Stimulated activated CD4-positive, alpha-beta T cell treated with anti-CD3 and anti-CD28 coated beads, TNF-alpha, amount 100 ng/mL, for 4 hours (primary cell): ENCODE measurements at places on chromosomes 5 and 9.

DNA sequence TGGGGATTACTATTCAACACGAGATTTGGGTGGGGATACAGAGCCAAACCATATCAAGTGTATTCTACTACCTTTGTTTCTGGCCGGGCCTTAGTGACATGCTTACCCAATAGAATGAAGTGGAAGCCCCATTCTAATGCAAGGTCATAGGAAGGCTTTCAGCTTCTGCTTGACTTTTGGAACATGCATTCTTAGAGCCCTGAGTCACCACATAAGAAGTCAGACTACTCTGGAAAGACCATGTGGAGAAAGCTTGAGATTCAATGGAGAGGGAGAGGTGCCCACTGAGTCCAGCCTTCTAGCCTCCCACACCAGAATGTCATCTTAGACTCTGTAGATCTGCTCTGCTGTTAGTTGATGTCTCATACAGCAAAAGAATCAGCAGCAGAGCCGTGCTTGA is 155.7 kb upstream of the FBN2 start:
- no peak for DNase-seq

DNA sequence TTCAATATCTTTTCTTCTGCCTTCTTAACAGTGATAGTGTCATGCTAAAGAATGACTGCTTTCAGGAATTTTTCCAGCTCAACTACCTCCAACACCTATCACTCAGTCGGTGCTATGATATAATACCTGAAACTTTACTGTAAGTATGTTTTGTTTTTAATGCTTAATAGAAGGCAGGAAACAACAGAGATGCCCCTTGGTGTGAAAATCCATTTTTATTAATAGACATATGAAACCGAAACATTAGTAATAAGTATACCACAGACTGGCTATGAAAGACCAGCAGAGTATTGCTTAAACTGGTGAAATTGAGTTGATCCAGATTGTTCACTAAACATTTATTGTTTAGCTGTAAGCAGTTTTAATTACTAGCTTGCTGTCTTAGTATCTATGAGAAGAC is 25.2 kb downstream of the SKP2 start:
- DNase-seq: no peak

DNA sequence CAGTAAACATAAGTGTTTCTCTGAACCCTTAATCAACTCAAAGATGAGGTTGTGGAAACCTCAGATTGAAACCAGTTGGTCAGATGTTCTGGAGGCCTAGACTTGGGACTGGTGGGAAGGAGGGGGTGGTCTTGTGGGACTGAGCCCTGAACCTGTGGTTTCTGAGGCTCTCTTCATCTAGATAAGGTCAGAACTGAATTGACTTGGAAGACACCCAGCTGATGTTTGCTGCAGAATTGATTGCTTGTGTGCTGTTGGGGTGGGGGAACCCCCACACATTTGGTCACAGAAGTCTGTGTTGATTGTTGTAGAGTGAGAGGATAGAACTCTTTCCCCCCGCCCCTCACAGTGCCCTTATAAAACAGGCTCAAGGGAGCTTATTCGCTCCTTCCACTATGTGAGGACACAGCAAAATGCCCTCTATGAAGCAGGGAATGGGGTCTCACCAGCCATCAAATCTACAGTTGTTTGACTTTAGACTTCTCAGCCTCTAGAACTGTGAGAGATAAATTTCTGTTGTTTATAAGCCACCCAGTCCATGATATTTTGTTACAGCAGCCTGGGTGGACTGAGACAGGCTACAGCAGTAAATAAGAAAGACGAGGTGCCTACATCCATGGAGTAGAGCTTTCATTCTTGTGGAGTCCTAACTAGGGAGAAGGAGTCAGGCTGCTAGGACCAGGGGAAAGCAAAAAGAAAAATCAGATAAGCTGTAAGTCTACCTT is 25.7 kb upstream of the UGCG start:
- DNase-seq: no peak

DNA sequence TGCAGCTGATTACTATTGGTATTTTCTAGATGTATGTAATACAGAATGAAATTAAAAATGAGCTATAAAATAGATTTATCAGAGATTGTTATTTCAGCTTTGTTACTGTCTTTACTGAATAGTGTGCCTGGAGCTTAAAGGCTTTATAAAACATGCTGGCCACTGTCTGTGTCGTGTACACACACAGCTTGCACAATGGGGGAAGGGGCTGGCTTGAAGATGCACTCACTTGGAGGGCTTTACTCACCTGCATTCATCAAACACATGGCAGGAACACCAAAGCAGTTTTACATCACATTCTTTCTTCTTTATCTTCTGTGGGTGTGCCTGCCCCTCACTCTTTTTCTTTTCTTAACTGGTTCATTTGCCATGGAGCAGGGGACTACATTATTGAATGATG is 60.9 kb downstream of the TLE4 start:
- DNase-seq: no peak

DNA sequence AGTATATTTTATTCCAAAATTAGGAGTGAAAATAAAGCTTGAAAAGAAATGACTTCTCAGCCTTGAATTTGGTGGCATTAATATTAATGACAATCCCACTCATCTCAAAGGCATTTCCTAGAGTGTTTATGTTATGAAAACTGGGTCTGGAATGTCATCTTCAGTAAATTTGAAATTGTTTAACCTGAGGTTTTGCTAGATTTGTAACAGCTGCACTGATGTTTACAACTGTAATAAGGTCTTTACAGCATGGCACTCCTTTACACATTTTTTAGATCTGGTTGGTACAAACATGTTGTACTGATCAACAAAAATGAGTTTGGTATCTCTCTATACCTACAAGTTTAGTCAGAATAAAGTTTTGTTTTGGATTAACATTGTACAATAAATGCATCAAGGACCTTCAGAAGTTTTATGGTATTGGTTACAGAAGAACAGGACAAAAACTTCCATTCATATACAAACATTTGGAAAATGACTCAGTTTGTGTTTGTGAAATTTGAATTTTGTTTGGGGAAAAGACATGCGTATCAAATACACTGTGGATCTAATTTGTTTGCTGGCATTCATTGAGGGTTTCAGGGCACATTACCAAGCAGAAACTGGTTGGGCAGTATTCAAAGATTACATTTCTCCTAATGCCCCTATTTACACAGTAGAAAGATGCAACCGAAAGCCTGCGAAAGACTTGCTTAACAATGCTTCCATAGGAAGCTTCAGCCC is 11.6 kb downstream of the FANCC start:
- no peak for DNase-seq

DNA sequence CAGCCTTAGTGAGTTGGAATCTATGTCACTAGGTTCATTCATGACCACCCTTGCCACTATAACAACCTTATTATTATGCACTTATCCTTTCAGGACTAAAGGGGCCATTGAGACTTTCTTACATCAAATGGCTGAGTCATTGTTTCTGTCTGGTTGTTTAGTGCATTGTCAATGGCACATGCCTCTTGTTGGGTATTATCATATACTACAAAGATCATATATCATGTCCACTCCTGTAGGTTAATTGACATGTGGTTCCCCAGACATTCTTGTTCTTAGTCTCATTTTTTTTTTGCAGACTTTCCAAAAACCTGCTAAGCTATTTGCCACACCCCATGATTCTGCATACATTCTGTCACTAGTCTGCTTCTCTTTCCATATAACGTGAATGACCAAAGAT is 66.7 kb upstream of the PRDM9 start:
- no peak for DNase-seq

DNA sequence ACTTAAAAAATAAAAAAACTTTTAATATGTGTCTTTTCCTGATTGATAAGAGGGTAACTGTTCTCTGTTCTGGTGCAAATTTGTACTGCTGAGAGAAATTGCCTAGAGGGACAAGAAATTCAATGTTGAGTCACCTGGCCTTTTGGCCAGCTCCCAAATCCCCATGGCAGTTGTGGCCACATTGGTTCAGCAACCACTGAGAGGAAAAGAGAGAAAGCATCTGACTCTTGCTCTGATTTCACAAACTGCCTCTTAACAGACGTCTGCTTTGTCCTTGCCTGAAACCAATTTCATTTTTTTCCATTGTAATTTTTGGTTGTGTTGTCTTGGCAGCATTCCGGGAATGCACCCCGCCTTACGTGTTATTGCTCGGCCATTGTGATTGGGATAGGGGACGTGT is 42.4 kb downstream of the NTRK2 start:
- DNase-seq: no peak

DNA sequence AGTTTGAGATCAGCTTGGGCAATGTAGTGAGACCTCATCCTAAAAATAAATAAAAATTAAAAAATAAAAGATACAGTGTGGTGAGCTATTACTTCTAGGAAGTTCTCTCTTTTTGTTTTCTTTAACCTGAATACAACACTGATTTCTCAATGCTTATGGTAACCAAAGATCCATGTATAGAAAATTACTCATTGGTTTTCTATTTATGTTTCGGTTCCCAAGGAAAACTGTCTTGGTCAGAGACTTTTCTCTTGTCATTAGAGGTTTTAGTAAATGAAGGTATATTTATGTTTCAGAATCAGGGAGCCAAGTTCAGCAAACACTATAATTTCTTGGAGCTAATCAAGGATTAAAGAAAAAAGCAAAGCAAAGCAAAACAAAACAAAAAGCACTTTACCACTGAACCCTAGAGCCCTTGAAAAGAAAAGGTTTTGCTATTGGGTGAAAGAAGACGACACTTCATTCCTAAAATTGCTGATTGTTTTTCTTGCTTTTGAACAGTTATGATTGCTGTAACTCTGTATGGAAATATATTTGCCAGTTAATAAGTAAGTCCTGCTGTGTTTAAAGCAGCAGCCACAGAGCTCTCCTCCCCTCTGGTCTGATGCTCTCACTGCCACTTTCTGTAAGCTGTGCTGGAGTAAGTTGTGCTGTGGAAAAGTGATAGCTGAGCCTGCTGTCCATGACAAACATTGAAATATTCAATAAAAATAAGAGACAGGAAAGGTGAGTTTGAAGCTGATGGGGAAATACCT is 298.2 kb downstream of the CD180 start:
- no peak for DNase-seq

DNA sequence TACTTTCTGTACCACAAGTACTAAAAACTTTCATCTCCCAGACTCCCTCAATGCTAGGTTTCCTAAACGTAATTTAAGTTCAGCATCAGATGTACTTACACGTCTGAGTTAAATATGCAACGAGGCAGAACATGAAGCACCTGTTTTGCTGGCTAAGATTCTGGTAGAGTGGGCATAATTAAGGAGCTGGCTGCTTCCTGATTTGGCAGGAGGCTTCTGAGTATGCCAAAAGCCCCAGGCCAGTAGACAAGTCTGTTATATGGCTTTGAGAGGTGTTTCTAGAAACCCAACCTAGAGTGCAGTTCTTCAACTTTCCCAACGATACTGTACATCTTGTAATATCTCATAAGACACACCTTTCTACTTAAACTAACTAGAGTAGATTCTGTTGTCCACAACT is 13.6 kb downstream of the TICAM2 start:
- no peak for DNase-seq

- no peak for DNase-seq
Observed at GRCh38 chr9:101618698-101619097, 23.9 kb upstream of the PPP3R2 start.

GRCh38 chr5:137735555-137736284 is at the start of gene KLHL3:
Gene KLHL3, minus strand, starts transcription at chr5:137736089. Its CDS starts 443 bp downstream, at chr5:137735646.
- DNase-seq: no peak

DNA sequence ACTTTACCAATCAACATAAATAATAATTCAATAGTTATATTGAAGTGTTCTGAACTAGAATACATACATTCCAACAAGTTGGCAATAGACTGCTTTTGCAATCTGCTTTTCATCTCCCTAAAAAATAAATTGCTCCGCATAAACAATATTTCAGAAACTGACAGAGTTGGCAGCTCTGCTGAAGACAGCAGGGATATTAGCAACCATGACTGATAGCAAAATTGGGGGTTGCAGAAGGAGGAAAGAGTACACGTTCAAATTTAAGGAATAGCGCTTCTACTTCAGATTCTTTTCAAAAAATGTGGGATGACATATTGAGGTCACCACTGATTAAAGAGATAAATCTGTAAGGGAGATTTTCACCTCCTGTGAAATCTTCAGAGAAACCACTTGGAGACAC is 521.2 kb downstream of the DTWD2 start:
- DNase-seq: no peak

GRCh38 chr9:131849391-131849790 is 109.5 kb upstream of the RAPGEF1 start:
- no peak for DNase-seq

- no peak for DNase-seq
Observed at GRCh38 chr9:91992461-91993041, 42.5 kb upstream of the ROR2 start.

DNA sequence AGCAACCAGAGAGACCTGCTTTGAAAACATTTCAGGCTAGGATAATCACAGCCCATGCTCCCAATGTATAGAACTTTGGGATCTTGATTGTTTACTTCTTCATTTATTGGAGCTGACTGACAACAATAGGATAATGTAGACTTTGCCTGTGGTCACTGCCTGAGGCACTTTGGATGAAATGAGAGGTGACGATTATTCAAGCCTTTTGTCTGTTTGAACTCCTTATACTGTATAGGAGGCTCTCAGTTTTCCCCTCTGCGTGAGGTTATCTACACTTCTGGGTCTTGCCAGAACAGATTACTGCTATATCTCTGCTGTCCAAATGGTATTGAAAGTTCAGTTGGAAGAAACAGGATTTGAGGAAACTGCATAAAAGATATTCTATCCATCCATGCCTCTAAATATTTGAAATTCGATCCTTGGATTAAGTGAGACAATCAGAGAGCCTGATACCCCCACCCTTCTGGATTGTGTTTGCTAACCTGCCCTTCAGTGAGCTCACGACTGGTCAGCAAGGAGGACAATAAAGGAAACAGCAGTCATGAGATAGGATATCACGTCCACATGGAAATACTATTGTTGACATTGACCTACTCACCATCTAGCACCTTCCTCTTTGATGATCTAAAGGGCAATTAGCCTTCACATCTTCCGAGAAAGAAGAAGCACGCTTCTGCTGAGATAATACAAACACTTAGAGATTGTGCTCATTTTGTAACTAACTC is 98.1 kb downstream of the DOCK8 start:
- DNase-seq: no peak

- no peak for DNase-seq
Observed at GRCh38 chr9:129909851-129910250, 74.6 kb downstream of the USP20 start.

DNA sequence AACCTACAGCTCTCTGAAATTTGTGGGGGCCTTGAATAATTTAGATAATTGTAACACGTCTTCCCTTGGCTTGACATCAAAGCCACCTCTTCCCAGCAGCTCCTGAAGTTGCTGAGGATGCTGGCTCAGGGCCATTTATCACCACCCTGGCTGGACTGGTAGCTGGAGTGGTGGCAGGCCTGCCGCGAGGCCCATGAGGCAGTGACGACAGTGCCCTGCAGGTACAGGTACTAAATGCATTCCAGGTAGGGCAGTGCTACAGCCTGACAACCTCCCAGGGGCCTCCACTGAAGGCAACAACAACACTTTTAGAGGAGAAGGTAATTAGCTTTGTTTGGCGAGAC is 270.2 kb upstream of the KLF4 start:
- no peak for DNase-seq
